Muscle of leg (tissue), 16 donors: ENCODE measurements at places on chromosomes 5 and 9. TPM values are rescaled to one million over a fixed set of nuclear protein-coding genes. Genes with fewer than 3 reads are reported as not detected.

KCNN2 gene
- polyA plus RNA-seq: 11.6 TPM

STK32A gene
- 0.39 TPM for polyA plus RNA-seq

HINT2 gene
- 35.6 TPM for polyA plus RNA-seq

ARID3C gene
- not detected for polyA plus RNA-seq

KCTD16 gene
- 0.13 TPM for polyA plus RNA-seq

F2RL1 gene
- 0.39 TPM for polyA plus RNA-seq

IL9 gene
- not detected for polyA plus RNA-seq

ELOVL7 gene
- 0.95 TPM for polyA plus RNA-seq

ERAP2 gene
- polyA plus RNA-seq: 6.8 TPM
